ENCODE measurements at places on chromosomes 4 and X. TPM values are rescaled to one million over a fixed set of nuclear protein-coding genes. Genes with fewer than 3 reads are reported as not detected.

AVPR2 gene
- total RNA-seq, result not detected

IL2 gene
- total RNA-seq, result 2.1 TPM

CENPVL2 gene
- total RNA-seq, result not detected

RRH gene
- total RNA-seq, result 0.23 TPM

XKRX gene
- 0.15 TPM for total RNA-seq

FAM200B gene
- 16.0 TPM for total RNA-seq

FAM47E gene
- not detected for total RNA-seq

SLITRK2 gene
- total RNA-seq, result not detected

ATXN3L gene
- total RNA-seq, result not detected

C1QTNF7 gene
- total RNA-seq, result not detected

EBP gene
- total RNA-seq, result 446 TPM

DSPP gene
- not detected for total RNA-seq

BANK1 gene
- 0.33 TPM for total RNA-seq

TLR10 gene
- 0.40 TPM for total RNA-seq

GABRQ gene
- total RNA-seq, result not detected

DNA sequence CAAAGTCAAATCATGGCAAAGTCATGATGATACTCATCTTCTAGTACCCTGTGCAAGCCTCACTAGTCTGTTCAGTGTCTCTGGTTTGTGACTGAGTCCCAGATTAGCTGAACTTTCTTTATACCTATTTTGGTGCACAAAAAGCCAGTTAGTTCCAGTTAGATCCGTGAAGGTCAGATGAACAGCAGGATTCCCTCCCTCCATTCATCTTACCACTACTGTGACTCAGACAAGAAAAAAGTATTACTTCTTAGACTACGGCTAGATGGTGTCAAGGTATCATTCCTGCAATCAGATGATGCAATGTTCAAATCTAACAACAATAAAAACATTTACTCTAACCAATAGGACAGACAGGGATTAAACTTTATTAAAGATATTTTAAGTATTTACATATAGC is 30.4 kb downstream of the ARHGEF6 start:
- DNase-seq, result no peak
- H3K27me3 ChIP-seq, result no peaks in the 10 kb centered on the region
- H3K4me1 ChIP-seq, result peaks cover 75% of the 10 kb centered on the region
- no peak overlapping the region for H3K4me3 ChIP-seq

GRCh38 chr4:4474476-4474875 is 67.4 kb downstream of the STX18 start:
- no peak overlapping the region for H3K4me3 ChIP-seq
- peaks cover 5% of the 10 kb centered on the region for H3K4me1 ChIP-seq
- DNase-seq, result no peak
- H3K27me3 ChIP-seq, result no peaks in the 10 kb centered on the region
- H3K36me3 ChIP-seq, result peaks cover 4% of the 10 kb centered on the region
- H3K27ac ChIP-seq, result no peak overlapping the region

- H3K27me3 ChIP-seq, result no peaks in the 10 kb centered on the region
- DNase-seq, result no peak
- no peak overlapping the region for H3K27ac ChIP-seq
- H3K4me3 ChIP-seq, result no peak overlapping the region
- H3K4me1 ChIP-seq, result no peaks in the 10 kb centered on the region
- no peaks in the 10 kb centered on the region for H3K36me3 ChIP-seq
Observed at GRCh38 chr4:53505947-53506346, 85.3 kb downstream of the LNX1 start.

DNA sequence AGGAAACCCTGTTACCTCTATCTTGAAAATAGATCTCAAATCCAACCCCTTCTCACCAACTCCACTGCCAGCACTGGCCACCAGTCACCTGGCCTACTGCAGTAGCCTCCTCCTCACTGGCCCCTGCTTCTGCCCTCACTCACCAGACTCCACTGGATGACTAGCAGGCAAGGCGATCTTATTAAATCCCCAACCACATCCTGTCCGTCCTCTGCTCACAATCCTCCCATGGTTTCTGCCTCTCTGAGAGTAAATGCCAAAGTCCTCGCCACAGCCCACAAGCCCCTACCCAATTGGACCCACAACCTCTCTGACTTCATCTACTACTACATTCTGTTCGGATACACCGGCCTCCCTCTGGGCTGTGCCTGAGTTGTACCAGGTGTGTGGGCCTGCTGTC is 5.4 kb upstream of the PIM2 start:
- no peaks in the 10 kb centered on the region for H3K27me3 ChIP-seq
- H3K36me3 ChIP-seq, result peaks cover 52% of the 10 kb centered on the region
- no peak for DNase-seq
- peaks cover 55% of the 10 kb centered on the region for H3K4me1 ChIP-seq
- peak overlapping the region; percentile 77 for H3K27ac ChIP-seq

- H3K27me3 ChIP-seq, result no peaks in the 10 kb centered on the region
- no peaks in the 10 kb centered on the region for H3K4me1 ChIP-seq
- no peak overlapping the region for H3K27ac ChIP-seq
- no peaks in the 10 kb centered on the region for H3K36me3 ChIP-seq
- H3K4me3 ChIP-seq, result no peak overlapping the region
Observed at GRCh38 chr4:7444731-7445130, 10.0 kb upstream of the PSAPL1 start.

DNA sequence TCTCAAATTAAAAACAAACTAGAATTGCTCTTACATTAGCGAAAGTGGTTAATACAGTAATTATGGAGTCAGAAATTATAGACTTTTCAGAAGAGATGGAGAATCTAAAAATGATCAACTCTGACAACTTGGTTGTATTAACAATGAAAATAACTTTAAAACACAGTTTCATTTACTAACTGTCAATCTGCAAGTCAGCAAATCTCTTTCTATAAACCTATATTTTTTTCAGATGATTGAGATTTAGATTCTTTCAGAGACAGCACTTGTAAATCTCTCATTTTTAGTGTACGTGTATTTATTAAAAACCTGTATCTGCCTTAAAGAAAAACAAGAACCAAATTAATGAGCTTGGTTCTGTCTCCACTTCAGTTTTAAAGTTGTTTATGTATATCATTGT is 311.4 kb downstream of the EPHA5 start:
- H3K27me3 ChIP-seq, result no peaks in the 10 kb centered on the region
- no peak for DNase-seq
- no peak overlapping the region for H3K27ac ChIP-seq
- H3K4me3 ChIP-seq, result no peak overlapping the region
- H3K36me3 ChIP-seq, result no peaks in the 10 kb centered on the region

DNA sequence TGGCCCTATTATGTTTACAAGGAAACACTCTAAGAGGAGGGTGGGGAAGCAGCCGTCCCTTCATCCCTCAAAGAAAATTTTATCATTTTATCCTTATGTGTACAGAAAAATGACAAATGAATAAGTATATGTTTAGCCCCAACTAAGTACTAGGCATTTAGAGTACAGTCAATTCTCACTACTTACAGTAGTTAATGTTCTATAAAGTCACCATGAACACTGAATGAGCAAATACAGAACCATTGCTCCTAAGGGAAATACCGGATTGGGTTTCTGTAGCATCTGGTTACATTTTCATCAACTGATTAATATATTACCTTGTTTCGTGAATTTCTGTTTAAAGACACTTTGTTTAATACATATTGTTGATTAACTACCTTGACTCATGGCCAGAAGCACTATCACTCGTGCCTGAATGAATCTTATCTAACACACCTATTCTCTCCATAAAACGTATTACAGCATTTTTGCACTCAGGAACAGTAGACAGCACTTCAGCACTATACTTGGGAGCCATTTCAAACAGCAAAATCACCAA is 109.3 kb downstream of the ASB9 start:
- no peaks in the 10 kb centered on the region for H3K27me3 ChIP-seq
- H3K27ac ChIP-seq, result no peak overlapping the region
- H3K4me3 ChIP-seq, result no peak overlapping the region
- H3K36me3 ChIP-seq, result peaks cover 3% of the 10 kb centered on the region

- DNase-seq, result no peak
- no peaks in the 10 kb centered on the region for H3K36me3 ChIP-seq
- H3K27ac ChIP-seq, result no peak overlapping the region
- H3K4me1 ChIP-seq, result no peaks in the 10 kb centered on the region
- H3K27me3 ChIP-seq, result no peaks in the 10 kb centered on the region
Observed at GRCh38 chr4:116217781-116218180, 867.6 kb downstream of the TRAM1L1 start.

DNA sequence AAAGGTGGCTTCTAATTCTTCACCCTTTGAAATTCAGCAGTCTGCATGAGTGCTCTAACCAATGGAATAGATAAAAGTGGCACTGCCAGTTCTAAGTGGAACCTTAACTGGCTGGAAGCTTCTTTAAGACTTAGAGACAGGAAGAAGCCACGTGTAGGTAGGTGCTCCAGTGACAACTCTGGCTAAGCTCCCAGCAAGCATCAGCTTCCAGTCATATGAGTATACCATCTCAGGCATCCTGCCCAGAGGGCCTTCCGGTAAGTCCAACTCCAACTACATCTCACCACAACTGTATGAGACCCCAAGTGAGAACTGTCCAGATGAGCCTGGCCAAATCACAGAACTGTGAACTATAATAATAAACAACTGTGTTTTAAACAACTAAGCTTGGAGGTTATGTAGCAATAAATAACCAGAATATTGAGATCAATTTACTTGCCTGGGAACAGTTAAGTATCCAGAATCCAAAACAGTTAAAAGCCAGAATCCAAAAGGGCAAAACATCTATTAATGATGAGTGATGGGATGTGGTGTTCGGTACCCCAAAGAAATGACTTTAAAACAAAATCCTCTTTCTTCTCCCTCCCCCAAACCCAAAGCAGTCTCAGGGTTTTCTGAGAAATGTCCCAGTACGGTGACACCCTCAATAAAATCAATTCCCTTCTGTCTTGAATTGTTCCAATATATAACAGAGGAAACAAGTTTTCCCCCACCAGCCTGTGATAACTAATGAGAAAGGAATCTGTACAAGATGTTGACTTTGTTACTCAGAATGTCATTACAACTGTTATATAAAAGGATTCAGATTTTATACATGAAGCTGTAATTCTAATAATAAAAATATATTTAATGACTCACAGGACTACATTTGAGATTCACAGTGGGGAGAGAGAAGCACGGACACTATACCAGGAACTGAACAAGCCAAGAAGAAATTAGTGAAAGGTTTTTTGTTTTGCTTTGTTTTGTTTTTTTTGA is 4.2 kb downstream of the TSPAN5 start:
- peaks cover 23% of the 10 kb centered on the region for H3K36me3 ChIP-seq
- H3K27ac ChIP-seq, result no peak overlapping the region
- DNase-seq, result no peak
- H3K4me3 ChIP-seq, result no peak overlapping the region
- H3K27me3 ChIP-seq, result no peaks in the 10 kb centered on the region
- peaks cover 40% of the 10 kb centered on the region for H3K4me1 ChIP-seq

GRCh38 chr4:15434091-15434490 is 6.3 kb downstream of the C1QTNF7 start:
- no peak overlapping the region for H3K4me3 ChIP-seq
- H3K4me1 ChIP-seq, result no peaks in the 10 kb centered on the region
- no peaks in the 10 kb centered on the region for H3K36me3 ChIP-seq
- H3K27ac ChIP-seq, result no peak overlapping the region
- H3K27me3 ChIP-seq, result peaks cover 2% of the 10 kb centered on the region
- no peak for DNase-seq

DNA sequence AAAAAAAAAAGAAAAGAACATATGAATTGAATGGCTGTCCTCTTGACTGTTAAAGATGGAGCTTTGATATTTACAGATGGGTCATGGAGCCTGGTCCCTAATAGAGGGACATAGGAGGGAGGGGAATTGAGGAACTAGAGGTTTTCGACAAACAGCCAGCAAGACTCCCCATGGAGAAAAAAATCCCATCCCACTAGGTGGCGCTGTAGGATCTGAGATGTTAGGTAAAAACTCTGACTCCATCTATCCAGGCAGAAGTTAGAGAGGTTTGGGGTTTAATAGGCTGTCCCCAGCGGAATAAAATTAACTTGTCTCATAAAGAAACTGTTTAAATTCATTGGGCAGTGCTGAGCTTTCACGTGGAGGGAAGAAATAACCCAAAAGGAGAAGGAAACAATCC is 45.9 kb downstream of the HMGB2 start:
- peak overlapping the region; percentile 33 for H3K27ac ChIP-seq
- peak overlapping the region; percentile 25 for H3K4me3 ChIP-seq
- H3K27me3 ChIP-seq, result no peaks in the 10 kb centered on the region
- H3K4me1 ChIP-seq, result peaks cover 16% of the 10 kb centered on the region

GRCh38 chr4:80062527-80062926 is 10.5 kb downstream of the ANTXR2 start:
- no peak overlapping the region for H3K4me3 ChIP-seq
- no peaks in the 10 kb centered on the region for H3K27me3 ChIP-seq
- peak overlapping the region; percentile 17 for H3K27ac ChIP-seq
- H3K36me3 ChIP-seq, result peaks cover 76% of the 10 kb centered on the region
- no peak for DNase-seq

DNA sequence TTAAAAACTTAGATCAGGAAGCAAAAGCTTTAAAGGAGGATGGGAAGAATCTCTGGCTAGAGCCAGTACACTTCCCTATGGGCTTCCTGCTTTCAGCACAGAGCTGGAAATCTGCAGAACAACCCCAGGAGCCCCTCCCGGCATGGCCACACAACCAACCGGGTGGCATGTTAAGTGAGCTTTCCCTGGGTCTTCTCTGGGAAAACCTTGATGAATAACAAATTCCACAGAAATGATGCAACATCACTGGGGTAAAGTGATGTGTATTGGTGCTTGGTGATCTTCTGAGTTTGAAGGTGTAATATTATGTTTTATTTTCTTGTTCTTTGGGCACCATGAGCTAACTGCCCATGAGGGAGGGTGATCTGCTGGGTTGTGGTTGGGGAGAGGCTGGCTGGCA is 22.1 kb downstream of the NHS start:
- no peak for DNase-seq
- H3K4me1 ChIP-seq, result no peaks in the 10 kb centered on the region
- no peaks in the 10 kb centered on the region for H3K27me3 ChIP-seq
- no peak overlapping the region for H3K4me3 ChIP-seq
- no peaks in the 10 kb centered on the region for H3K36me3 ChIP-seq
- no peak overlapping the region for H3K27ac ChIP-seq

DNA sequence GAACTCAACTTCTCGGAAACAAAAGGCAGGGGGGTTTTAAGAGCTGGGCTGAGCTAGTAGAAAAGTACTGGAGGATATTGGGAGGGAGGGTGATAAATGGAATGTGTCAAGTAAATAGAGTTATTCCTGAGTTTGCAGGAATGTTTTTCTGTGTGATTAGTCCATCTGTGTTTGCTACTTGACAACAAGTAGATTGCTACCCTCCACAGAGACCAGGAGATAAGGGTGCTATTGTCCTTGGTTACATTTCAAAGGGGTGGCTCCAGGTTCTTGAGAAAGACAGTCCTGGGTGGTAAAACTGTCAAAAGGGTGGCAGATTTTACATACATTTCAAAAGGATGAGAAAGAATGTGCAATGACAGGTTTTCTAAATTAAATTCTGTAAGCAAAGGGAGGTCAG is 181.2 kb upstream of the PPP3CA start:
- no peak overlapping the region for H3K4me3 ChIP-seq
- H3K27me3 ChIP-seq, result peaks cover 22% of the 10 kb centered on the region
- peaks cover 2% of the 10 kb centered on the region for H3K36me3 ChIP-seq
- DNase-seq, result no peak
- H3K4me1 ChIP-seq, result peaks cover 18% of the 10 kb centered on the region

GRCh38 chr4:5632571-5632970 is 75.8 kb downstream of the EVC2 start:
- no peak overlapping the region for H3K4me3 ChIP-seq
- H3K36me3 ChIP-seq, result no peaks in the 10 kb centered on the region
- no peaks in the 10 kb centered on the region for H3K4me1 ChIP-seq
- no peak overlapping the region for H3K27ac ChIP-seq
- DNase-seq, result no peak
